ENCODE measurements at places on chromosomes 12 and 14. TPM values are rescaled to one million over a fixed set of nuclear protein-coding genes. Genes with fewer than 3 reads are reported as not detected.

GRCh38 chr12:101747697-101748096, 8.4 kb upstream of the SYCP3 start:
- DNase-seq, result no peak

GRCh38 chr12:82132390-82132789, 225.8 kb downstream of the CCDC59 start:
- DNase-seq, result no peak

DNA sequence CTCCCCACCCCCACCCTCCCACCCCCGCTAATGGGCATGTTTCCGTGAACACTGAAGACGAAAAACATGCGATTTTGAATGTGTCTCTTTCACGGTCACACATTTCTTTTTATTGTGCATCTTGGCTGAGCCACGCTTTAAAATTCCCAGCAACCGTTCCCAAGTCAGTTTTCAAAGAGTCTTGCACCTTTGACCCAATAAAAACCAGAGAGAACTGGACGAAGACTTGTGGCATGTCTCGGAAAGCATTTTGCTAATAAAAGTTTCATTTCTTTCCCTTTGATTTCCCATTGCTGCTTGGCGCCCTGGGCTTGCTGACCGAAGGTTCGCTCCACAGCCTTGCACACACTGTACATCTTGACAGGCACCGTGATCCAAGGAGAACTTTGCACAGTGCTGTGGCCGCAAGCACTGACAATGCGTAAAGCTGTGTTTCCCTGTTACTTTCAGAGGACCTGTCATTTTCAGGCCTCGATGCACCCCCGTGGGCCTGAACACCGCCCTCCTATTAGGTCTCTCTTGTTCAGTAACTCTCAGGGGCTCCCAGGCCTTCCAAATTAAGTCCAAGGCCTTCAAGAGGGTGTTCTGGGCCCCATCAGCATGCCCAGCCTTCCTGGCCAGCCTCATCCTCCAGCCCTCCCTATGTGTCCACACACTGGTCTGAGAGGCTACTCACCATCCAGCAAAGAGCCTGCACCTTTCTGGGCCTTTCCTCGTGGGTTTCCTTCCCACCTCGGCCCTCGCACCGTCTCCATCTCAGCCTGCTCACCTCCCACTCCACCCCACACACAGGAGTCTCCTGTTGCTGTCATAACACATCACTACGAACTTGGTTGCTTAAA, 63.4 kb upstream of the DIO3 start:
- DNase-seq, result no peak

GRCh38 chr14:54976316-54976715, 50.6 kb downstream of the WDHD1 start:
- DNase-seq, result peak; percentile 46

GRCh38 chr12:106580671-106581508, 1.9 kb upstream of the RFX4 start:
- no peak for DNase-seq

The MYBPC1 gene
- not detected for total RNA-seq
